ENCODE measurements at places on chromosomes 1 and 21.

DNA sequence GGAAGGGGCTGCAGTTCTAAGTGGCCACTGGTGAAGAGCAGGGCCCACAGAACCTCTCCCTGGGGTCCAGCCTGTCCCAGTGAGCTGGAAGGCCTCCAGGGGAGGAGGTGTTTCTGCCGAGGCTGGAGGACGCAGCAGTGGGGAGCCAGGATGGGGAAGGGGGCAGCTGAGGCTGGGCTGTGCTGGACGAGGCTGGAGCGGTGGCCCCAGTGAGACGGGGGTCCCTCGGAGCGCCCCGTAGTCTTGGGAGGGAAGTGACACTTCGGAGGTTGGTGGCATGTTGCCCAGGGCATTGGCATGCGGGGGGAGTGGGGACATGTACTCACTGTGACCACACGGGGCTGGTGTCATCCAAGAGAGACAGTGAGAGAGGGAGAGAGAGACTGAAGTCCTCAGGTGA is 33.5 kb downstream of the AJAP1 start:
- DNase-seq = no peak

DNA sequence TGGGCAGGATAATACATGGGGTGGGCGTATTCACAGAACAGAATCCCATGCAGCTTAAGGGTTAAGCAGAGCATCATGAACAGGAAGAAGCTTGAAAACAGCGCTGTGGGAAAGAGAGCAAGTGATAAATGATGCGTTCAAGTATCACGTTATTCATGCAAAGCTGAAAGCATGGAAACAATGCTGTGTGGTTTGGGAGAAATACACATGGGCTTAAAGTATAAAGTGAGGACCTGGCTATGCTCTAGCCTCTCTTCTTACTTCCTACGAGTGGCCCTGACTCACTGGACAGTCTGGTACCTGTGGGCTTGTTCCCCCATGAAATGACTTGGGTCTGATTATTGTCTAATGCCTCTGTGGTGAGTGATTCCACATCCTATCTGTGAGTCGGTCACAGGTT is 25.7 kb downstream of the TMPRSS2 start:
- DNase-seq = no peak

GRCh38 chr1:164662462-164662861 is 103.5 kb downstream of the PBX1 start:
- no peak for DNase-seq

DNA sequence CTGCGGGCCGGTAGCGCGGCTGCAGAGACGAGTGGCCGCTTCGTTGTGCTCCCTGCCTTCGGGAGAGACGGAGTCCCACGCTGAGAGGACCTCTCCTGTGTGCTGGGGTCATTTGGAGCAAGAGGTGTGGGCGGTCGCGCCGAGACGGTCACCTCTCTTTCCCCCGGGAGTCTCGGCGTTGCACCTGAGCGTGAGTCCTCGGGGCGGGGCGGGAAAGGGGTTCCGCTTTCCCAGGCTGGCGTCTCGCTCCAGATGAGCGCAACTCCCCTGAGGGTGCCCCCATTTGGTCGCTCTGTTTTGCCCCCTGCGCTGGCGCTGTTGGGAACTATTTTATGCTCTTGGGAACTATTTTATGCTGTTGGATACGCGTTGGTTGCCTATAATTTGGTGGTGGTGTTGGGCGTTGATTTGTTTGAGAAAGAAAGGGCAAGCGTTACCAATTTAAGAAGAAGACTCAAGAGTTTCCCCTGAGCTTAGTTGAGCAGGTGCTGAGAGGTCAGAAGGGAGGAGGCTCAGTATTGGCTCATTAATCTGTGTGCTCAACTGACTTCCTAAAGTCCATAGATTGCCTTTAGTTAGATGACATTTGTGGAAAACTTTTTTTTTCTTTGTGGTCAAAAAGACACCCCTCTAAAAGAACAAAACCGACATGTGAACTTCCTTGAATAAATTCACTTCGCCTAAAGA is 683 bp downstream of the LRRC8B start:
- DNase-seq = no peak

GRCh38 chr1:153510984-153511410 is 24.8 kb downstream of the S100A6 start:
- no peak for DNase-seq

- DNase-seq = no peak
Observed at GRCh38 chr1:234704106-234704887, 94.3 kb upstream of the IRF2BP2 start.

DNA sequence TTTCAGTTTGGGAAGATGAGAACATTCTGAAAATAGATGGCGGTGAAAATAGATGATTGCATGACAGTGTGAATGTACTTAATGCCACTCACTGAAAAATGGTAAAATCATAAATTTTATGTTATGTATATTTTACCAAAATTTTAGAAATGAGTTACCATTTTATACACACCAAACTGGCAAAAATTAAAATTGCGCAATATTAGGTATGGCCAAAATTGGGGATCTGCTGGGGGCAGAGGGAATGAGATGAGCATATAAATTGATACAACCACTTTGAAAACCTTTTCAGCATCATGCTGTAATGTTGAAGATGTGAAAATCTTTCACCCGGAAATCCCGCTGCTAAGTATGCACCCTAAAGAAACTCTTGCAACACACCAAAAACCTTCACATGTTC is 10.8 kb upstream of the TMPRSS2 start:
- DNase-seq = no peak

GRCh38 chr1:109252893-109253802 is 3.8 kb downstream of the CELSR2 start:
- DNase-seq = no peak

DNA sequence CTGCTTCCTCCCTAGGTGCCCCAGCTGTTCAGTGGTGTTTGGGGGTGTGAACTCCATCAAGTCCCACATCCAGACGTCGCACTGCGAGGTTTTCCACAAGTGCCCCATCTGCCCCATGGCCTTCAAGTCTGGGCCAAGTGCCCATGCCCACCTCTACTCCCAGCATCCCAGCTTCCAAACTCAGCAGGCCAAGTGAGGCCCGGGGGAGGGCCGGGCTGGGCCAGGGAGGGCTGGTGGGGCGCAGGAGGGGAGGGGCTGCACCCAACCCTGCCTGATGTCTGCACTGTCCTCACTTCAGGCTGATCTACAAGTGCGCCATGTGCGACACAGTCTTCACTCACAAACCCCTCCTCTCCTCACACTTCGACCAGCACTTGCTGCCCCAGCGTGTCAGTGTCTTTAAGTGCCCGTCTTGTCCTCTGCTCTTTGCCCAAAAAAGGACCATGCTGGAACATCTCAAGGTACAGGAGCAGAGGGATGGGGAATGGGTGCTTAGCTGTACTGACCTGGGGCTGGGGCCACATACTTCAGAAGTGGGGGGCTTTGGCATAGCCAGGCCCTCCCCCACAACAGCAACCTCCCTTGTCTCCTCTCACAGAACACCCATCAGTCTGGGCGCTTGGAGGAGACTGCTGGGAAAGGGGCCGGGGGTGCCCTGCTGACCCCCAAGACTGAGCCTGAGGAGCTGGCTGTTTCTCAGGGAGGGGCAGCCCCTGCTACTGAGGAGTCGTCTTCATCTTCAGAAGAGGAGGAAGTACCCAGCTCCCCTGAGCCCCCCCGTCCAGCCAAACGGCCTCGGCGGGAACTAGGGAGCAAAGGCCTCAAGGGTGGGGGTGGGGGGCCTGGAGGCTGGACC is 7.2 kb downstream of the ZNF687 start:
- no peak for DNase-seq

- DNase-seq = no peak
Observed at GRCh38 chr1:78651241-78651640, 1.6 kb downstream of the IFI44 start.

DNA sequence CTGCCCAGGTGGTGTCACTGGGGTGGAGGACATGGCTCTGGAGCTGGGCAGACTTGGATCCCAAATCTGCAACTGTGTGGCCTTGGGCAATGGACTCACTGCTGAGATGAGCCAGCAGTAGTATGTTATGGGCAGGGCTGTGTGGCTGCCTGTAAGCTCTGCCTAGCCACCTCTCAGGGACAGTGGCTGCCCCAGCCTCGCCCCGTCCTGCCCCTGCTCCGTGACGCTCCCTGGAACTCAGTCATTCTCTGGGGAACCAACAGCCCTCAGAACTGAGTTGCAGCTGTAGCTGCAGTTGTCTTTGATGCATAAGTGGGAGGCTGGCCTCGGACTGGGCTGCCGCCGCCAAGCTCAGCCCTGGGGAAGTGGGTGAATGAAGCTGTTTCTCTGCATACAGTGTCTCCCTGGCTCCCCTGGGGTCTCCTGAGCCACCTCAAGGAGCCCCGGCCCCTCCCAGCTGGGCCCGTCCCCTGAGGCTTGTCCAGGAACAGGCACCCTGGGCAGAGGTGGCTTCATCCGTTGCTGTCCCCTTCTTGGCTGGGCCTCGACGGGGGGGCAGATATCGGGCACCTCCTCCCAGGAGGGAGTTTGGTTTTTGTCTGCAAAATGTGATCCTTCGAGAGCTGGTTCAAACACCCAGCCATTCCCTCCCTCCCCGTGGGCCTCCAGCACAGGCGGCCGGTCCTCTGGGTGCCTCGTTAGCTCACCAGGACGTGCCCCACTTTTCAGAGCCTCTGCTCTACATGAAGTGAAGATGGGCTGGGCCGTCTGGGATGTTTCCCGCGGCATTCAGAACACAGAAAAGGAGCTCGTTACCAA is 26.2 kb upstream of the PLCH2 start:
- no peak for DNase-seq

DNA sequence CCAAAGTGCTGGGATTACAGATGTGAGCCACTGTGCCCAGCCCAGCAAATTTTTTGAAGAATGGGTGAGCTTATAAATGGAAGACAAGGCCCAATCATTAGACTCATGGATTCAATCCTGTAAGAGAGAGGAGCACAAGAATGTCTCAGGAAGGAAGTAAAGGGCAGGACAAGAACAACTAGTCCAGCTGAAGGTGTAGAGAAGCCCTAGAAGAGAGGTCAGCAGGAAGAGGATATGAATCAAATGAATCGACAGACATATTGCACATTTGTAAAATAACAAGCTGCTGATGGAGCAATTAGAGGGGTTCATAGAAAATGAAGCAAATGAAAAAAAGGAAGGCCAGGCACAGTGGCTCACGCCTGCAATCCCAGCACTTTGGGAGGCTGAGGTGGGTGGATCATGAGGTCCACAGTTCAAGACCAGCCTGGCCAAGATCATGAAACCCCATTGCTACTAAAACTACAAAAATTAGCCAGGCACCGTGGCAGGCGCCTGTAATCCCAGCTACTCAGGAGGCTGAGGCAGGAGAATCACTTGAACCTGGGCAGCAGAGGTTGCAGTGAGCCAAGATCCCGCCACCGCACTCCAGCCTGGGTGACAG is 74.9 kb downstream of the MIS18A start:
- no peak for DNase-seq

GRCh38 chr1:160101717-160102522 is 3.5 kb upstream of the IGSF8 start:
- no peak for DNase-seq

- no peak for DNase-seq
Observed at GRCh38 chr21:38377165-38378088, 120.6 kb downstream of the KCNJ15 start.

- DNase-seq = no peak
Observed at GRCh38 chr1:56376188-56376984, 203.0 kb downstream of the PLPP3 start.

DNA sequence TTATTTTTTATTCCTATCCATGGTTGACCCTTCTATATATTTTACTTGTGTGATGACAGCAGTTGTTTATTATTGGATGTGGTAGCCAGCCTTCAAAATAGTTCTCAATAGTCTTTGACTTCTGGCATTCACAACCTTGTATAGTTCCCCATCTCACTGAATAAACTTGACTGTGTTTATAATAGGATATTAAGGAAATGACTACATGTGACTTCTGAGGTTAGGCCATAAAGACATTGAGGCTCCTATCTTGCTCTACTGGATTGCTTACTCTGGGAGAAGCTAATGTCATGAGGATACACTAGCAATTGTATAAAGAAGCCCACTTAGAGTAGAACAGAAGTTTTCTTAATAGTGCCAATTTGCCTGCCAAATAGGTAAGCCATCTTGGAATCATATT is 231.8 kb downstream of the NEGR1 start:
- no peak for DNase-seq

DNA sequence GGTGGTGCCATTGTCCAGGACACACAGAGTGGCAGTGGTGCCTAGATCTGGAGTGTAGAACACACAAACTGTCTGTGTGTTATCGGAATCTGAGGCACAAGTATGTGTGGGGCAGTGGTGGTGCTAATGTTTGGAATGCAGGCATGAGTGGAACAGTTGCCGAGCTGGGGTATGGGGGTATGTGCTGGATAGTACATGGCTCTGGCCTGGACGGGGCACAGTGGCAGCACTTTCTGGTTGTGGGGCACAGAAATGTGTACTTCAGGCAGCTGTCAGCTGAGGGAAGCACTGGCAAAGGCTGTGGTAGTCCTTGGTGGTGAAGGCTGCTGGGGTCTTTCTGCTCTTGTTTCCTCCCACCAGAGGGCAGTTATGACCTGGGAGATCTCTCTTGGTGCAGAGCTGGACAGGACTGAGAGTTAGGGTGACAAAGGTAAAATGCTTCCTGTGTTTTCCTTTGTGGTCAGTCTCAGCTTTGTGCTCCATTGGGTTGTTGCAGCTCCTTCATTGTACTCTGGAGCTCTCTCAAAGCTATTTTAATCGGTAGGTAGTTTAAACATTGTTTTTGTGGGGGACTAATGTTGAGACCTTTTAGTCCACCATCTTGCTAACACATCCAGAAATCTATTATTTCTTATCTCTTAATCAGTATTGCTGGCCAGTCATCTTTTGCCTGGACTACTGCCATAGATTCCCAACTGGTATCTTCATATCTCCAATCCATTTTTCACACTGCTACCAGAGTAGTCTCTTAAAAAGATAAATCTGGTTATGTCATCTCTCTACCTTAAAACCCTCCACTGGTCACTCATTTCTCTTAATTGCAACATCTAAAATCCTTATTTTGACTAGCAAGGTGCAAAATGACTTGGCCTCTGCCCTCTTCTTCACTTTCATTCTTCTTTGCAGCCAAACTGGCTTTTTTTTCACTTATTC is 83.9 kb upstream of the NBPF4 start:
- DNase-seq = no peak

DNA sequence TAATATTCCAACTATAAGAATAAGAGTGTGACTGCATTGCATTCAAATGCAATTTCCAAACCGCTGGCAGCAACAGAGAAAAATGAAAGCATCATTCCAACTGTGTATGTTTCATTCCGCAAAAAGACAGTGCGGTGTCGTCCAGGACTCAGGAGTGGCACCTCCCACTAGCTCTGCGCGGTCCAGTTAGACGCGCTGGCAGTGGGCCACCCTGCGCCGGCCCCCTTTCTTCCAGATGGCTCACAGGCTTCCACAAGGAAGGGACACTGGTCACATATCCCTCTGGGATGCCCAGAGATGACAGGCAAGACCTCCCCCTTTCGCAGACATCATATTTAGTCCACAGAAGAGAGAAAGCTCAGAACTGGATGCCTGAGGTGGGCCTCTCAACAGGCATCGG is 11.9 kb downstream of the WRAP73 start:
- no peak for DNase-seq
